Temporal lobe (tissue), 4 donors: ENCODE measurements at places on chromosomes 1 and 21. TPM values are rescaled to one million over a fixed set of nuclear protein-coding genes. Genes with fewer than 3 reads are reported as not detected.

Gene IFNGR2
- 35.7 TPM for total RNA-seq

Gene S100A8
- total RNA-seq, result 7.1 TPM

Gene VTCN1
- 0.49 TPM for total RNA-seq

Gene CLCA4
- not detected for total RNA-seq

Gene GUCA2A
- total RNA-seq, result not detected

Gene CYP2J2
- 0.49 TPM for total RNA-seq

Gene GPR25
- total RNA-seq, result 0.25 TPM

Gene PLEKHN1
- not detected for total RNA-seq

Gene CD101
- total RNA-seq, result 1.2 TPM

Gene DHRS3
- total RNA-seq, result 6.9 TPM

Gene CRYBG2
- 1.5 TPM for total RNA-seq

Gene SUSD4
- 9.8 TPM for total RNA-seq

Gene SPATA17
- total RNA-seq, result 4.2 TPM

Gene TNFRSF8
- not detected for total RNA-seq

Gene GNL2
- total RNA-seq, result 29.0 TPM

Gene SHISA4
- 17.2 TPM for total RNA-seq

Gene SLAMF1
- not detected for total RNA-seq

Gene RNF186
- total RNA-seq, result not detected

Gene TFF1
- not detected for total RNA-seq

Gene PODN
- 1.5 TPM for total RNA-seq

Gene ARTN
- total RNA-seq, result 0.49 TPM

Gene APOBEC4
- total RNA-seq, result not detected

Gene TEDDM1
- total RNA-seq, result not detected

Gene MAP7D1
- total RNA-seq, result 52.9 TPM

Gene CCDC181
- 5.2 TPM for total RNA-seq

Gene TSPEAR
- total RNA-seq, result not detected

Gene INTS3
- total RNA-seq, result 32.2 TPM

Gene TRIM67
- 46.7 TPM for total RNA-seq

Gene SLC25A34
- total RNA-seq, result 0.49 TPM

Gene NBPF4
- total RNA-seq, result not detected

Gene KCNK1
- total RNA-seq, result 3.0 TPM

Gene DENND2C
- total RNA-seq, result 1.5 TPM

Gene SLC30A10
- total RNA-seq, result 18.2 TPM

Gene SPATA45
- total RNA-seq, result 0.49 TPM

Gene GBP7
- total RNA-seq, result not detected

Gene MYCL
- total RNA-seq, result 7.4 TPM

Gene GBP3
- total RNA-seq, result 0.74 TPM

Gene NOS1AP
- 9.3 TPM for total RNA-seq

Gene KCNJ9
- total RNA-seq, result 10.6 TPM

Gene SPRR2G
- not detected for total RNA-seq

Gene KLF17
- under 0.01 TPM for total RNA-seq

Gene SELP
- total RNA-seq, result 0.49 TPM
